Glomerular endothelial cell (primary cell): ENCODE measurements at places on chromosomes 5 and 9. TPM values are rescaled to one million over a fixed set of nuclear protein-coding genes. Genes with fewer than 3 reads are reported as not detected.
A peak's percentile ranks its signal among the peaks of the same experiment; 100 is the strongest.

- no peak for DNase-seq
These were observed 116.9 kb downstream of the HACD4 start for GRCh38 chr9:20914556-20914955.

GRCh38 chr9:74036549-74037231 lies 460.4 kb upstream of the RORB start:
- no peak for DNase-seq

DNA sequence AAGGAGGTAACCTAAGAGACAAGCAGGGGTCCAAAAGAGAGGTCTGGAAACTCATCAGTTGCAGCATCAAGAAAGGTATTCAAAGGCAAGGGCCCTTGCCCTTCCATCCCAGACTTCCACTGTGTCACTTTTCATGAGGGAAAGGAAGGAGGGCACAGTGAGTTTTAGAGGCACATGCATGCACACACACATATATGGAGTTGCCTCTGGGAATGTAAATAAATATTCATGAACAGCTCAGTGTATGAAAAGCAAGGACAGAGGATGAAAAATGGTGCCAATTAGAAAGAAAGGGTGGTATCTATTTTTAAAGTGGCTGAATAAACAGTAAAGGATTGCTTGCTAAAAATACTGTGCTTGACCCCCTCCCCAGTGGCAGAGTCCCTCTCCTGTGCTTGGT lies 105.3 kb upstream of the LRRTM2 start:
- DNase-seq: no peak

ADCY2 gene
- total RNA-seq: not detected in 2 replicates

DNA sequence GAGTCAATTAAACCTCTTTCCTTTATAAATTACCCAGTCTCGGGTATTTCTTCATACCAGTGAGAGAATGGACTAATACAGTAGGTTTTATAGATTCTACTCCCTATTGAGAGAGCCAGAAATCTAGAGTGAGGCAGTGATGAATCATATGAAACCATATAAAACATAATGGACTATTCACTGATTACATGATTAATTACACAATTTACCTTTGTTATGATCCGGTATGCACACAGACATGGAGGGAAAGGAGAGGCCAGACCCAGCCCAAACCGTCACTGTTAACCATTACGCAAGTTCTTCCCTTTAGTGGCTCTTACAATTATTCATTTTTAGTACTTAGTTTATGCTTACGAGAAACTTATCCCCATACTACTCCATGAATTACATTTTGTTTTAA lies 205.0 kb downstream of the DNAH5 start:
- no peak for DNase-seq

DNA sequence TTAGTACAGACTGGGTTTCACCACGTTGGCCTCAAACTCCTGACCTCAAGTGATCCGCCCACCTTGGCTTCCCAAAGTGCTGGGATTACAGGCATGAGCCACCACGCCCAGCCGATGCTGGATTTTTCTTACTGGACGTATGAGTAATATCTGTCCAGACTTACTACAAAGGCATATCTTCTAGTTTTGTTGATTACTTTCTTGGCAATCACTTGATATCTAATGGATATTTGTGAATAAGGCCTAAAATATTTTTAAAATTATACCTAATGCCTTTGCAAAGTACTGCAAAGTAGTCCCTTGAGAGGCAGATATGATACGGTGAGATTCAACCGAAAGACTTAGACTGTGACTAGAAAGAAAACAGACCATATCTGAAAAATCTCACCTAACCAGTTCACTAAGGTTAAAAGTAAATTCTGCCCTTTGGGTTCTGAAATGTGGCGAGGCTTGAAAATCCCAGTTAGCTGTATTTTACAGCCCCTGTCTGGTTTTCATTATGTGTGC lies 152.1 kb downstream of the GNAQ start:
- no peak for DNase-seq

AFAP1L1 gene
- 156 and 274 TPM in 2 replicates for total RNA-seq

SPINK7 gene
- total RNA-seq: not detected in 2 replicates

GMCL2 gene
- total RNA-seq: not detected in 2 replicates

- DNase-seq: no peak
These were observed 27.7 kb downstream of the RANBP3L start for GRCh38 chr5:36273809-36274526.

- no peak for DNase-seq
These were observed 12.1 kb upstream of the DIPK1B start for GRCh38 chr9:136700304-136700703.

- DNase-seq: no peak
These were observed 50.5 kb downstream of the RALGPS1 start for GRCh38 chr9:126965077-126965476.

GRCh38 chr5:78533356-78533755 lies 115.2 kb downstream of the LHFPL2 start:
- no peak for DNase-seq

DNA sequence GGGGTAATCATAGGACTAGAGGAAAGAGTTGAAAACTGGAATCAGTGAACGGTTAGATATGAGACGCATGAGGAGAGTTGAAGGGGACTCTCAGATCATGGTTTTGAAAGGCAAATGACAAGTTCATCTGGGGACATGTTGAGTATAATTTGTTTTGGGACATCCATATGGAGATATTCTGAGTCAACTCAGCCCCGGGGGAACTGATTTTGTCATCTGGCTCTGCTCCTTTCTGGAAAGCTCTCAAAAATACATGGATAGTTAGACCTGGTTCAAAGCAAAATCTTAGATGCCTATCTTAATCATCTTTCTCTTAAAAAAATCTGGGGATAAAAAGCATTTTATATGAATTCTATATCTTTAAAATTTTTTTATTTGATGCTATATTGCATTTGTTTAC lies 161.2 kb downstream of the SNX18 start:
- DNase-seq: no peak

BHMT2 gene
- 0.76 TPM in 1 of 2 replicates, not detected in the other for total RNA-seq

DNA sequence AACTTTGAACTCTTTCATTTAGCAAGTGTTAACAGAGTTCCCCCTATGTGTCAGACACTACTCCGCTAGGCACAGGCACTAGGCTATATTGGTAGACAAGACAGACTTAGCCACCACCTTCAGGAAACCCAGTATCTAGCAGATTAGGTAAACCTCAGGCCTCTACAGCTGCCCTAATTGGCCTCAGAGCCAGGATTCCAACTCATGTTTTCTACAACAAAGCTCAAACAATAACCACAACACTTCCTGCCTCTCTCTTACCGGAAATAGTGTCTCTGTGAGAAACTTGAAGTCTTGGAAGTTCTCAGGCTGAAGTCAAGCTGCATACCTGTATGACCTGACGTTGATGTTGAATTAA lies 116.6 kb upstream of the SLC44A1 start:
- peak; percentile 74 for DNase-seq

DNA sequence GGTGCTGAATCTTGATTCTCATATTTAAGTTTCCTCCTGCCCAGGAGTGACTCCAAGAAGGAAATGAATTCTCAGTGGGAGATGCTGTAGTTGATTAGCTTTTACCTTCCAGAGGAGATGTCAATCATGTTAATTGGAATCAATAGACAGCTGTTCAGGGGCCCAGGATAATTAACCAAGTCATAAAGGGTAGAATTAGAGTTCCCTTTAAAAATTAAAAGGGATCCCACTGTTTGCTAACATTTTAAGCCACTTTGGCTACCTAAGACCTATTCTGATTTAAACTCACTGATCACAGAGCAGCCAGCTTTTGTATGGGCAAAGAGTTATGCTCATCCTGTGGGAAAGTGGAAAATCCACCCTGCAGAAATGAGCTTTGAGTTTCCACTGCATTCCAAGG lies 249.6 kb downstream of the SLIT3 start:
- no peak for DNase-seq

- DNase-seq: no peak
These were observed 439.1 kb upstream of the KIF2A start for GRCh38 chr5:61866930-61867329.

CAMK4 gene
- 1.0 and 5.8 TPM in 2 replicates for total RNA-seq

SHOC1 gene
- total RNA-seq: 0.06 TPM in 1 of 2 replicates, not detected in the other

IRX1 gene
- total RNA-seq: 0.06 TPM in 1 of 2 replicates, not detected in the other

FGD3 gene
- total RNA-seq: not detected in 2 replicates

NMUR2 gene
- total RNA-seq: 0.87 TPM in 1 of 2 replicates, not detected in the other

DNA sequence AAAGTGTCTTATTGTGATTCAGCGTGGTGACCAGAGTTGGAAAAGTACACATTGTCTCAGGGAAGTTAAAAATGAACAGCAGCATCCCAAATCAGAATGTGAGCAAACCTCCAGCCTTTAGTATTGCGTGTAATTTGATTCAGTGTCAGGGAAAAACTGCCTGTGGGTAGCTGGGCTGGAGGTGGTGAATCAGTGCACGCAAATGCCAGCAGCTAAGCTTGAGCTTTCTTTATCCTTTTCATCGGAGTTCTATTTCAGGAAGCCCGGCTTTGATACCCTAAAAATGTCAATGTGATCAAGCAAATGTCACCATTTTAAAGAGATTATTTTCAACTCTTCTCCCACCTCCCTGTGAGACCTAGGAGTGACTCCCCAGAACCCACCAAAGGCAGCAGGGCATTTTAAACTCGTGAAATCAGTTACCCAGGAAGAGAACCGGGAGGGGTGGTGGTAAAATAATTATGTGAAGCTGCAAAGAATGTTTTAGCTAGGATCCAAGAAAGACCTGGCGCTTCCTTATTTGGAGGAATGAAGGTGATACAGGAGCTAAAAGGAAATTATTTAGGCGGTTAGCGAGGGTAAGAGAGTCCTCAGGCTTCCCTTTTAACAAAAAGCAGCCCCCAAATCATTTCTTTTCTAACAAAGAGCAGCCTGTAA lies 25.7 kb upstream of the C5orf47 start:
- no peak for DNase-seq

- DNase-seq: no peak
These were observed 6.1 kb upstream of the GCNT1 start for GRCh38 chr9:76452839-76453238.

DNA sequence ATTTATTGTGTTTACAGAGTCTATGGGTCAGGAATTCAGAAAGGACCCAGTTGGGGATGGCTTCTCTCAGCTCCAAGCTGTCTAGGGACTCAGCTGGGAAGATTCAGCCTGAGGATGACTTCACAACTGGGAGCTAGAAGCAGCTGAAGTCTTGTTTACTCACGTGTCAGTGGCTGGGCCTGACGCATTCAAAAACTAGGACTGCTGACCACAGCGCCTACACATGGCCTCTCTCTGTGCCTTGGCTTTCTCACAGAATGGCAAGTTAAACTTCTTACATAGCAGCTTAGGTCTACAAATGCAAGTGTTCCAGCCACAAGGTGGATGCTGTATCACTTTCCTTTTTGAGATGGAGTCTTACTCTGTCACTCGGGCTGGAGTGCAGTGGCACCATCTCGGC lies 16.3 kb upstream of the PPP2CA start:
- no peak for DNase-seq

TNC gene
- total RNA-seq: 27.0 and 56.0 TPM in 2 replicates

- no peak for DNase-seq
These were observed 74.9 kb downstream of the GCNT4 start for GRCh38 chr5:74977471-74977870.

DNA sequence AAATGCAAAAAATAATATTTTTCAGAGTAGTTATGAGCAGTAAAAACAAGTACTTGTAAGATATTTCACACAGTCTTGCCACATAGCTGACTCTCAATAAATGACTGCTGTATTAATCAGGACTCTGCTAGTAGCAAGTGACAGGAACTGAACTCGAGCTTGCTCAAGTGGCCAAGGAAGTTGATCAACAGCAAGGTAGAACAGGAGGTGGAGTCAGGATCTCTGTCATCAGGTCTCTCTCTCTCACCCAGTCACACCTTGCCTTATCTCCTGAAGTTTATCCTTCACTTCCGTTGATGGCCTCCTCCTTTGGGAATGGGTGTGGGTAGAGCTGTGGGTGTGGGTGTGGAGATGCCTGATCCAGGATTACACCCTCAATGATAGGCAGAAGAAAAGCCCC lies 107.0 kb downstream of the GPBP1 start:
- DNase-seq: no peak

GRCh38 chr5:120817044-120817985 lies 353.2 kb downstream of the PRR16 start:
- peak; percentile 5 for DNase-seq

FBP2 gene
- not detected in 2 replicates for total RNA-seq

GRCh38 chr9:134403292-134403681 lies 77.0 kb downstream of the RXRA start:
- DNase-seq: no peak

TLX3 gene
- not detected in 2 replicates for total RNA-seq

DNA sequence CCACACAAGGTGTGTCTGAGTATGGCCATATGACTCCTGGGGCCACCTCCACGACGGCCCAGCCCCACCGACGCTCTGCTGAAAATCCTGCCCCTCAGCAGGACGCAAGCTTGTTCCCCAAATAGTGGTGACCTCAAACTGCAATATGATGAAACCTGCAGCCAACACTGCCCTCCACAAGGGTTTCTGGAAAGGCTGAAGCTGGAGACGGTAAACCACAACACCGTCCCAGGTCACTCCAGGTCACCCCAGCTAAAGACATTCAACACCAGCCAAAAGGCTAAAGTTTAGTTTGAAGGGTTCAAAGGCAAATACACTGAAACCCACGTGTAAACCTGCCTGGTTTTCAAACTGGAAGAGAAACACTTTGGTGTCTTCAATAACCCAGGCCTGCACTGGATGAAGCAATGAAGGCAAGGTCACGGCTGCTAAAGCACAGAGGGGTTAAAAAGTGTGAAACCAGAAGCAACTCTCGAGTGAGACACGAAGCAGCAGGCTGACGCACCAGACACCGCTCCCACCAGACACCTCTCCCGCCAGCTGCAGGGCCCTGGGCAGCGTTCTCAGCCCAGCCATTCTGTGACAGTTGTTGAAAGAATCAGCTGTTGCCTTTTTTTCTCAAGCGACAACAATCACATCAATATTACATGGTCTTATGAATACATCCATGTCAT lies 1.8 kb upstream of the LHX3 start:
- no peak for DNase-seq

- no peak for DNase-seq
These were observed 84.8 kb downstream of the KDM4C start for GRCh38 chr9:6842584-6842947.

PRDM9 gene
- not detected in 2 replicates for total RNA-seq

- peak; percentile 77 for DNase-seq
These were observed 37.0 kb downstream of the TNFSF8 start for GRCh38 chr9:114893221-114894010.
